Left renal cortex interstitium (tissue), 4 donors: ENCODE measurements at places on chromosomes 12 and 14.

GRCh38 chr14:102392506-102392905 lies 29.8 kb downstream of the TECPR2 start:
- DNase-seq: no peak

DNA sequence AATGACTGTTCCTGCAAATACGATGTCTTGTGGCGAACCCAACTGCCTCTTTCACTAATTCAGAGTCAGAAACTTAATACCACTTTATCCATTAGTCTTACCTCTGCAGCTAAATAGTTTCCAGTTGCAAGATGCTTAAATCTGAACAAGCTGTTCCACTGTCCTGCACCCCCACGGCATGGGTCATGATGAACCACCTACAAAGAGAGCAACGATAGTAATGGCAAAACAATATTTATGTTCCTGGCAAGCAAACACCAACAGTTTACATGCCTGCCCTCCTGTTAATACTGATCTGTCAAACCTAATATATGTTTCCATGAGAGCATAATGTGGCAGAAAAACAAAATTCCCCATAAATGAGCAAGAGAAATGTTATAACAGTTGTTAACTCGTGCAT lies 121.9 kb downstream of the ITPR2 start:
- no peak for DNase-seq

GRCh38 chr14:99529899-99530298 lies 48.7 kb downstream of the CCNK start:
- no peak for DNase-seq

DNA sequence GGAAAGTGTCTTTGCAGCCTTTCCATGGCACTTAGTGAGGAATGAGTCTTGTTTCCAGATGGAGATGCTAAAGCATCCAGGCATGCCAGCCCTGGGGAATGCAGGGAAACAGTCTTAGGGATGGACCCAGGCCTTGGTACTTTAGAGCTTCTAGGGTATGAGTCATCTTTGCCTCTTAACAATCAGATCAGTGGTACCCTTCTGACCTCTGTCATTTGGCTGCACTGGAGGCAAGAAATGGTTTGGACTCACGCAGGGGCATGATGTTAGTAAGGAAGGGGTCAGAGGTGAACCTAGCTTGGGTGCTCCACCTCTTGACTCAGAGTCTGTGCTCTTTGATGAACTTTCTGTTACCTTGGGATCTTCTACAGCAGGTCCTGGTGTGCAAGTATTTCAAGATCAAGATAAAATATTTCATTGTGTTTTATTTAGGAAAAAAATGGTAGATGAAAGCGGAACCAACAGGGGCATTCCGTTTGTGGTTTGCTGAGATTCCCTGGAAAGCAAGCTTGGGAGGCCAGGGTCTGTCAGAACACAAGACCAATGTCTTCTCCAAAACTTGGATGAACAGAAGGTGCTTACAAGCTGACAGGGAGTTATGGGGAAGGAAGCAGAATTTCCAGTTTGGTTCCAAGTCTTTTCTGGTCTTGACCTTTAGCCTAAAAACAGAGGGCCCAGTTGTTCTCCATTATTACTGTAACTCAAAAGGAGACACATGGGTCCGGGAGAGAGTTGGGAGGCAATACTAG lies 216.2 kb downstream of the ZFP36L1 start:
- DNase-seq: no peak

DNA sequence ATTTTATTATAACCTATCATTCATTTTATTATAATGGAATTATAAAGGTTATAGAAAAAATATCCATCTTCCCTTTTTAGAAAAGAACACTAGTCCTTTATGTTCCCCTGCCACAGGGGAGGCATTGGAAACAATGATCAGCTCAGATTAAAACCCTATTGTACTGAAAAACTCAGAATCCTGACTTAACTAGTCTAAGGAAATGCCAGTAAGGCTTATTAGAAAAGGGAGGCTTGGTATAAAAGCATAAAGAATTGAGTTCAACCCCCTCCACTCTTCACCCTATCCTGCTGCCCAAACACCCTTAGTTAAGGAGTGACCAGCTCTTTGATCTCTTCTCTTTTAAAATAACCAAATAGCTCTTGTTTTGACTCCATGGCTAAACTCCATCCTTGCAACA lies 36.0 kb downstream of the PUS7L start:
- DNase-seq: no peak

- no peak for DNase-seq
Measured at GRCh38 chr14:61483476-61483875, 162.1 kb downstream of the PRKCH start.

- no peak for DNase-seq
Measured at GRCh38 chr12:105256011-105256410, 20.0 kb upstream of the APPL2 start.

GRCh38 chr12:15592934-15593333 lies 196.3 kb downstream of the EPS8 start:
- no peak for DNase-seq

DNA sequence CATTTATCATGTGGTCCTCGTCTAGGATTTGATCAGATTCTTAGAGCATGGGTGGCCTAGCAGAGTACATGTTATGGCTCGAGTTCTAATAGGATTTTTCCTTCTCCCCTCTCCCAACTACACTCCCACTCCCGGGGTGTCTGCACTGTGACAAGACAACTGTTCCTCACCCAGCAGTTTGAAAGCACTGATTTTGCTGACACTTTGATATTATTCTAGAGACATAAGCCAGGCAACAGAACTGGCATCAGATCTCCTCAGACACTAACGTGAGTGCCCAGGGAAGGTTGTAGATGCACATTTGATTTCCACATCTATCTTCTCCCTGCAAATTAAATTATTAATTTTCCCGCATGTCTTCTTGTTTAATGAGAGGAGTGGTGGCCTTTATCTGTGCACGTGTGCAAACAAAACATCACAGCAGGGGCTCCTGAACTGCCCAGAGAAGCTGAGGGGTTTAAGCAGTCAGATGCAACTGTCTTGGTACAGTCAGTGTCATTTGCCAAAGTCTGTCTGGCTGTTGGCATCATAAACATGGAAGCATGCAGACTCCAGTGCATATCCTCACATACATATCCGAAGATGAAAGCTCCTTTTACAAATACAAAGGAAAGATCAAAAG lies 491.8 kb downstream of the NPAS3 start:
- no peak for DNase-seq

GRCh38 chr12:94100990-94101737 lies 47.2 kb upstream of the PLXNC1 start:
- peak; percentile 46 for DNase-seq

DNA sequence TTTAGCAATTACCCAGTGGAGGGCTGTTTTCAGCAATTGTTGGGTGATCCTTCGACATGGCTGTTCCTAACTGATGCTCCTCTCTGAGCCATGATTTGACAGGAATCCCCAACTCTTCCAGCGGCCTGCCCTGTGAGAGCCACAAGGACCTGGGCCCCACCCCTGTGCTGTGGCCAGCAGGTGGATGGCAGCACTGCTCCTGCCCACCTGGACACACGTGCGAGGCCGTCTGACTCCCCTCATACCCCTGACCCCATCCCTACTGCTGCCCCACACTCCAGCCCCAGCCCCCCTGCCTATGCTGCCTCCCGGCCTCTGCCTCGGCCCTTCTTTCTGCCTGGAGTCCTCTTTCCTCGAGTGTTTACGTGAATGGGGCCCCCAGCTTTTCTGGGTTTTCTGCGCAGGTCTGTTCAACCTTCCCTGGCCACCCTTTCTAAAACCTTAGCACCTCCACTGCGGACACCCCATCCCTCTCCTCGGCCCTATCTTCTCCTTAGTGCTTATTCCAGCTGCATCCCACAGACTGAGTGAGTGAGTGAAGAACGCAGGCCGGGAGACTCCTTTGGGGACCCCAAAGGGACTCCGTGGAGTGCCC lies 111.4 kb downstream of the DICER1 start:
- DNase-seq: no peak

GRCh38 chr12:104749545-104749944 lies 208.5 kb downstream of the SLC41A2 start:
- no peak for DNase-seq

- no peak for DNase-seq
Measured at GRCh38 chr12:22268406-22268805, 66.1 kb downstream of the ST8SIA1 start.

DNA sequence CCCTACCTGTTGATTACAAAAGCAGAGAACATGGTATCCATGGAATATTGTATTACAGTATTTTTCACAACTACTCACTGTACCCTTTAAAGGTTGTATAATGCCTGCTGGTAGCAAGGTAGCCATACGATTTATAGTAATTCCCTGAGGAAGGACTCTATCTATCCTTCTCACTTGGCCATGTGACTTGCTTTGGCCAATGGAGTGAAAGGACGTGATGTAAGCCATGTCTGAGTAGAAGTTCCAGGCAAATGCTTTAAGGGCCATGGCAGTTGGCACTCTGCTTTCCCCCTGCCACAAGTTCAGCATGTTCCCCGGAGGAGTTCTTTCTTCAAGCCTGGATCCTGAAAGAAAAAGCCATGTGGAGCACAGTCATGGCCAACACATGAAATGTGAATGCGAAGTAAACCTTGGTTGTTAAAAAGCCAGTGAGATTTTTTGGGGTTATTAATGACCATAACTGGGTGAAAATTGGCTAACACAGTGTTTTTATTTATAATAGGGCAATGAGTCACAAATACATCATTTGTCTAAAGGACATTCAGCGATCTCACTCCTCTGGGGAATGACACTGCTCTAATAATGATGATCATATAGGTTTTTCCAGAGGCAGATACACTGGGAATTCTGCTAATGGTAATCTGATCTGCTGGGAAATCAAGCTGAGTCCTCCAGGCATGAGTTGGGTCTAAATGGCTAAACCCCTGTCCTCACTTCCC lies 67.4 kb upstream of the SLC38A2 start:
- DNase-seq: no peak

- DNase-seq: no peak
Measured at GRCh38 chr12:113056631-113057488, at the start of gene DTX1. TSS of gene DTX1 (plus strand) at chr12:113056730. CDS start at chr12:113058193, 1,463 bp downstream.

GRCh38 chr12:117832459-117833457 lies 136.0 kb downstream of the KSR2 start:
- no peak for DNase-seq

DNA sequence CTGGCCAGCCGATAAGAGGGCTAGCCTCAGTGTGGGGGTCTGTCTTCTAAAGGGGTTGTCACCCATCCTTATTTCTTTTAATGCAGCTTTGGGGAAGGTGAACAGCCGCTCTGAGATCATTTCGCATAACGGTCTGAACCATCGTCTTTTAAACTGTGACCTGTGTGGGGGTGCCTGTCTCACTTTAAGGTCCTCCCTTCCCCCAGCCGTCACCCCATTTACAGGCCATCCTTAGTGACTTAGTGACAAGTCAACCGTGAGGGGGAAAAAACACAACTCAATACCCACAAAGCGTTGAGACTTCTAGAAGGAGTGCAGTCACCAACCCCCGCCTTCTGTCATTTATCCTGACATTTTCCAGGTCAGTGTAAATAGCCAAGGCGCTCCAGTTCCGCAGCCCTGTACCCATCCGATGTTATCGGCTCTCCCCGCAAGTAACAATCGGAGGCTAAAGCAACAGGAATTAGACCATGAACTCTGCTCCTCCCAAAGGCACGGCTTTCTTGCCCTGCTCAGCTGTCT lies 505 bp upstream of the DENND5B start:
- no peak for DNase-seq

DNA sequence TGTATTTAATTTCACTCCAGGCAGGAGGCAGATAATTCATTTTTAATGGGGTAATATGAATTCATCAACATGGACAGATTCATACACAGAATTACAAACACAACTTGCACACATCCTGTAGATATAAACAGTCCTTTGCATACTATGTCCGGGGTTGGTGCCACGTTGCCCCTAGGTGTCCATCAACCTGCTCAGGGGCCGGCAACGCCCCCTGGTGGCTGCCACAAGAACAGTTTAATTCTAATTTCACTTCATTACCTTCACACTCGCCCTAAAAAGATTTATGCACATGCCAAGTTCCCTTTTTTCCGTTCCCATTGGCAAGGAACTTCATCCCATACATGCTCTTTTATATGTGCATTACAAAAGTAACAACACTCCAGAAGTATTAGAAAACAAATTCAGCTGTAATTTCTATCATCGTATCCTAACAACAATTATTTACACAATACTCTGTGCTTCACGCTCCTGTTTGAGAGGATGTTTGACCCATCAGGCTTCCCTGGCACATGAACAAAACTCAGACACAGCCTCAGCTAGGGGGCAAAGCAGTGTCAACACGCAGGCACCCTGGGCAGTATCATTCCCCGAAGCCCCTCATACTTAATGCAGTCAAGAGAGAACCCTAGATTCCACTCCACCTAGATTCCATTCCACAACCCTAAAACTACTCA lies 15.5 kb downstream of the MANSC1 start:
- no peak for DNase-seq
